BJ (cell line): ENCODE measurements at places on chromosomes 13 and 19.

DNA sequence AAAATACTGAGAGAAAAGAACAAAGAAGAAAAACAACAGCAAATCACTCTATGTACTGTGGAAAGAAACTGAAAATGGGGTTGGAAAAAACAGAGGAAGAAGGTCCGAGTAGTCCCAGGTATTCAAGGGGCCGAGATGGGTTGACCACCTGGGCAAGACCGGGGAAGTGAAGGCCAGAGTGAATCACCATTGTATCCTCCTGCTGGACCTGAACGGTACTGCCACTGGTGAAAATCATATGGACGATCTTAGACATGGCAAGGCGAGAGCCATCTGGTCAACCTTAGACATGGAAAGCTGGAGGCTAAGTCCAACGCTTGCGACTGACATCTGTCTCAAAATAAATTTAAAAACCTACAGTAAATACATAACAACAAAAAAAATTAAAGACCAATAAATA, 44.4 kb upstream of the ZNF91 start:
- DNase-seq = no peak

- DNase-seq = no peak
Observed at GRCh38 chr19:34994286-34994642, 5.9 kb upstream of the GRAMD1A start.

GRCh38 chr13:28049880-28050875, 50.2 kb downstream of the FLT3 start:
- DNase-seq = no peak

DNA sequence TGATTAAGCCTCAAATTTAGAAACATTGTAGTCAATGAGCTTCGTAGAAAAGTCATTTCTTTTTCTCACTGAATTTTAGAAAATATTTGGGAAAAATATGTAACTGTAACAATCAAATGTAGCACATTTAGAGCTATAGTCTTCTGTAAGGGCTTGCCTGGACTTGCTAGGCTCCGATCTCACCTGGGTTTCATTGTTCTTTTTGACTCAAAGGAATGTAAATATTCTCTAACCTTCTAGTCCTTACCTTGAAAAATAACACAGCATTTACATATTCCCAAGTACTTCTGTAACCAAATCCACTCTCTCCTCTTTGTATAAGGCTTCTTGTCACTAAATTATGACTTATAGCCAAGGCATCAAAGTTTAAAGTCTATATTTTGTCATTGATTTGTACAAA, 2.9 kb upstream of the UFM1 start:
- no peak for DNase-seq

DNA sequence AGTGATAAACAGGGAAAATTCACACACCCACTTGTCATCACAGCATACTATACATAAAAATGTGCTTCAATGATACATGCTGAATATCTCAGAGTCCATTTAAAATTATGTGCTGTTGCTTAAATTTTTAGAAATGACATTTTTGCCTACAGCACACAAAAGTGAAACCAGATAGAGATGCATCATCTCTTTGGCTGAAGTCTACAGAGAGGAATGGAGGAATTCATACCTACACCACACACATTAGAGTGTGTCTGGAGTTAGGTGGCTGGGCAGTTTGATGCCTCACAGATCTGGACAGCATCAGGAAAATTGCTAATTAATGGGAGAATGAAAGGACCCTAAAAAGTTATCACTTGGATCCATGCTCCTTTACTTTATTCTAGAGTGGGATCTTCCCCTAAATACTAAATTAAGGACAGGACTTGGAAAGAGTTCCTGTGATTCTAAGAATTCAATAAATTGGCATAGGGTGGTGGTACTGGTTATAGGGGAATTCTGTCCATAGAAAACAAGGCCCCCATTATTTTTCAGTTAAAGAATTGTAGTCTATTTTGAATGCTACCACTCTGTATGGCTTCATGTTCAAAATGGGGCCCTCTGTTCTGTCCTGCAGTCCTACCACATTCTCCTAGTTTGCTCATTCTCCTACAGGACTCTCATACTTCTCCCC, 41.3 kb downstream of the RCBTB2 start:
- no peak for DNase-seq

GRCh38 chr19:35000647-35001501, 751 bp downstream of the GRAMD1A start:
- DNase-seq = no peak

DNA sequence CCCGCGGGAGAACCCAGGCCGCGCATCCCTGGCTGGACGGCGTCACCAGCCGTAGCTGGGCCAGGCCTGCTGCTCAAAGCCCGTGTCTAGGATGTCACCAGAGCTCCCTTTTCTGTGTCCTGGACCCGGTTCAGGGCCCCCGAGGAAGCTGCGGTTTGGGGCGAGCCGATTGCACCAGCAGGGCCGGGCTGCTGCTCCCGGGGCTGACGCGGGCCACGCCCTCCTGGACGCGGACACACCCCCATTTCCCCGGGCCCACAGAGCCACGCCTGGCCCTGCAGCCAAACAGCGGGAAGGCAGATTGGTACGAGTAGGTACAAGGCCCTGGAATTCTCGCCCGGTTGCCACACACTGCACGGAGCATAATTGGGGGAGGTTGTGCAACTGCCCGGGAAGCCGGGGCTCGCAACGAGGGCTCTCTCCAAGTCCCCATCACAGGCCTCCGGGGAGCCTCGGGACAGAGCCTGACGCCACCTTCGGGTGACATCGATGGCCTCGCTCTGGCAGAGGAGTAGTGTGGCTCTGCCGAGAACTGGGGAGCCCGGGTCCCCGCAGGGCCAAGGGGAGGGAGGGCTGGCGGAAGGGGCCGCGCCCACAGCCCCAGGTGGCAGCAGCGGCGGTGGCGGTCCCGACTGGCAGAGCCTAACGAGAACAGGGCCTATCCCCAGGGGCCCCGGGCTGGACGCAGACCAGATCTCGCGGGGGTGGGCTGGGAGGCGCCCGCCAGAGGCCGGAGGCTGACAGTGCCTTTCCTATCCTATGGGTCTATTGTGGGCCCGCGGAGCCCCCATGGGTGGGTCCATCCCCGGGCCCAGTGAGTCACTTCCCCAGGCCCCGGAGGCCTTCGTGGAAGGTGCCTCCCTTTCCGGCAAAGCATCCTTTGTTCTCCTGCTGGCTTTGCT, 23.5 kb downstream of the KCTD15 start:
- peak; percentile 25 for DNase-seq

DNA sequence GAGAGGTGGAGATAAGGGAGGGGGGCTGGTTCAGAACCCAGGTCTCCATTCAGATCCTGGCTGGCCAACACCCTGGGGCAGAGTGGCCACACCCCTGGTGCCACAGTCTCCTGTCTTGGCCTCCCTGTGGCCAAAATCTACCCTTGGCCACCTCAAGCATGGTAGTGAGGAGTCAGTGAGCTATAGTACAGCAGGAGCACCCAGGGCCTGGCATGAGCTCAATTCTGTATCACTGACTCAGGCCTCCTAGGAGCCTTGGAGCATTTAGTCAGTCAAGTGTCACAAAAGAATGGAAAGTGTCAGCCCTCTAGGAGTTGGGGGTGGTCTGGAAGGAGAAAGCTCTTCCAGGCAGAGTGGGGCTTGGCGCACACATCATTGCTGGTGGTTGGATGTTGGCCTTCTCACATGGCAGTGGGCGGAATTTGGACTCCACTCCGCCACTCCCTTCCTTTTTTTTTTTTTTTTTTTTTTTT, 6.6 kb upstream of the CD79A start:
- DNase-seq = no peak

DNA sequence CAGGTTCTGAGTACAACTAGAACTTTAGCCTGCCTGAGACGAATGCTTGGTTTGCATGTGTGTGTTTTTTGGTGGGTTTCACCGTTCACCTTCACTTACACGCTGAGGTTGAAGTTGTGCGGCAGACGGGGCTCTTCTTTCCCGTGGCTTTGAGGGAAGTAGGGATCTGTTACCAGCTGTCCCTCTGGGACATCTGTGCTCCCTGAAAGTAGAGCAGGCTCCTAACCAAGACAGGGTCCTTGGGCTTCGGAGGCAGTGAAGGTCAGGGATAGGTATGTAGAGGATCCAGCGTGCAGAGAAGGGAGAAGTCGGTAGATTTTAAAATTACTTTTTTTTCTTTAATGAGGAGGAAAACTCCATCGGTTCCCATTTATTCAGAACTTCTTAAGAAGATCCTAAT, 48.7 kb downstream of the ZNF536 start:
- no peak for DNase-seq

DNA sequence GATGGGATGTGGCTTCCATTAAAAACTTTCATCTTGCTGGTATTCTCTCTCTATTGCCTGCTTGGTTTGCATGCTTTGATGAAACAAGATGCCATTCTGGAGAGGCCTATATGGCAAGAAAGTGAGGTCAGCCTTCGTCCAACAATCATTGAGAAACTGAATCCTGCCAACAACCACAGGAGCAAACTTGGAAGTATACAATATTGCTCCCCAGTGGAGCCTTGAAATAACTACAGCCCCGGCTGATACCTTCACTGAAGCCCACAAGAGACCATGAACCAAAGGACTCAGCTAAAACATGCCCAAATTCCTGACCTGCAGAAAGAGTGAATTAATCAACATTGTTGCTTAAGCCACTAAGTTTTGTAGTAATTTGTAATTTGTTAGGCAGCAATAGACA, 82.5 kb upstream of the FGF14 start:
- DNase-seq = no peak

GRCh38 chr13:33280923-33281322, 4.6 kb downstream of the STARD13 start:
- no peak for DNase-seq

DNA sequence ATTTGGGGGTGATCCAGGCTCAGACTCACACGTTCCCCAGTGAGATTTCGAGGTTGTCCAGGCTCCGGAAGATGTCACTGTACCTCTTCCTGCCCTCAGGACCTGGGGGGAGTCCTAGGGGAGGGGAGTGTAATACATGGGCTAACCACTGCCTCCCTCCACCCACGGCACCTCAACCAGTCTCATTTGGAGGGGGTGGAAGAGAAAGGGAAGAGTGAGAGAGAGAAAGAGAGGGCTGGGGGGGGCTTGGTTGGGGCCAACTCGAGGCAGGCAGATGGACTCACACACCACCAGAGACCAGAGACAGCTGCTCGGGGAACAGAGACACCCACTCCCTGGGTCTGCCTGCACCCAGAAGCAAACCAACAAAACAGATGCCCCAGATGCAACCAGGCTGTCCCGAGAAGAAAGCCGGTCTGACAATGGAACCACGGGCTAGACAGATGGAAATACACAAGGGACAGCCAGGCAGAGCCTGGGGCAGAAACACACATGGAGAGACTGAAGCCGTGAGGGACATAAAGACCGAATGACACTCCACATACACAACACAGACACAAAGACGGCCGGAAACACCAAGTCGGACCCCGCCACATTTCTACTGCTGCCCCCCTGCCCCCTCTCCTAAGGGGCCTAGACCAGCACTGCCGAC, 825 bp downstream of the GMIP start:
- DNase-seq = no peak

DNA sequence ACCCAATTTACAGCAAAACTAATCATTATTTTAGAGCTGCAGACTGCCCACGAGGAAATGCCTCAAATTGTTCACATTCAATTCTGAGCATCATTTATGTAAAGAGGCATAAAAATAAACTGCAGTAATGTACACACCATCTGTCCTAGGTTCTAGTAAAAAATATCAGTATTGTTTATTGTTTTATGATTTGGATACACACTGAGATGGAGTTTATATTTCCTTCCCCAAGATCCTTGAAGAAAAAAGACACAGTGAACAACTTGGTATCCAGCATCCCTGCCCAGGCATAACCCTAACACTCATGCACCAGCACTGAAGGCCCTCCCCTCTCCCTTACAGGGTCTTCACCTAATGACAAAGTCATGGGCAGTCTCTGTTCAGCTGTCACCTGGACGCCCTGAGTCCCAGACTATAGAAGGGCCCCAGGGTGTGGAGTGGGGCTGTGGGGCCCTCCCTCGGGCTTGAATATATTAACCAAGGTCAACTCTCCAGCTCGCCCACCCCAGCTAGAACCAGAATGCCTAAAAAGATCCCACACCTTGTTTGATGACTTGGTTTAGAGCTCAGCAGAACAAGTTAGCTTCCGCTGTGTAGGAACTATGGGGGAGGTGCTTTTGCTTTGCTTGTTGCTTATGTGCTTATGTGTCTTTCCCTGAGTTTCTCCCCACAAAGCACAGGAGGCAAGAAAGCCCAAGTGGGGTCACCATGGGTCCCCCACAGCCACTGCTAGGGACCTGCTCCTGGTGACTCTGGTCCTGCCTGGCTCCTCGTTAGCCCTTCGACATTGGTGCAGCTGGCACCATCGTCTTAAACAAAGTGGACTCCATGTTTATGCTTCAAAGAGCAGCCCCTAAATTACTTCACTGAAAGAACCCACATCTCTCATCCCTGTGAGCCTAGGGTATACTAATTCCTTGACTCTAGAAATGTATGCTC, 111.1 kb downstream of the COL4A1 start:
- no peak for DNase-seq

GRCh38 chr19:11460207-11460606, 20.6 kb downstream of the ELAVL3 start:
- DNase-seq = no peak

GRCh38 chr13:65597839-65598818, 1632.0 kb downstream of the PCDH9 start:
- DNase-seq = peak; percentile 52

DNA sequence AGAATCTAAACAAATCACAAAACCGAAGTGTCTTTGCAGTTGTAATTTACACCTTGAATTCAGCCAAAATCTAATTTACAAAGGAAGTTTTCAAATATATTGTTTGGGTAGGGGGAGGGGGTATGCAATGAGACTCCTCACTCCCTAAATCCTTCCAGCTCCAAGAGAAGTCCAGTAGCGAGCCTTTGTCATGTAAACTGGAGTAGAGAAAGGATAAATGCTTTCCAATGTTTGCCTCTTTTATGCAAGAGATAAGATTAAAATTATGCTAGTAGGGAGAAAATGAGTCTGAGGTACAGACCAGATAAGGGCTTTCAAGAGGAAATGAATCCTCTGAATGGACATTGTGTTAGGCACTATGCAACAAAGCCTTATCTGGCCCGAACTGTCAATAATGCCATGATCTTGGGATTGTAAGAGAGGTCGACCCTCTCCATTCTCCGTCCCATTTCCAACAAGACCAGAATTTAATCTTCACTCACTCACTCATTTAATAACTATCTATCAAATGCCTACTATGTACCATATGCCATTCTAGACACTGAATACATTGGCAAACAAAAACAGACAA, 199.2 kb downstream of the LACC1 start:
- no peak for DNase-seq

- no peak for DNase-seq
Observed at GRCh38 chr13:30196025-30196424, 111.3 kb downstream of the KATNAL1 start.
